ENCODE measurements at places on chromosomes 2 and 18.

DNA sequence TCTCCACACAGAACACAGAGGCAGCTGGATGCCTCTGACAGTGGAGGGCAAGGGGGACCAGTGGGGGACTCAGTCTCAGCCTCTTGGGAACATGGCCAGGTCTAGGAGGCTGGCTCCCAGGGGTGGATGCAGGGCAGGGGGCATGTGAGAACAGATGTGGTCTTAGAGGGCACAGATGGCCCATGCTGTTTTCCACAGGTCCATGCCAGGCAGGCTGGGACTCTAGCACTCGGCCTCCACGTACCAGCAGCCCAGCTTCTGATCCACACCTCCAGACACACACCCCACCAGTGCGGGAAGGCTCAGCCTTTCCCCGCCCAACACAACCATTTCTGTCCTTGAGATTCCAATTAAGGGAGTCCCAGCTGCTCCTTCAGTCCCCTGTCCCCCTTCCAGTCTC is 42.4 kb downstream of the TNS1 start:
- DNase-seq: no peak

- no peak for DNase-seq
Observed at GRCh38 chr2:20496076-20496872, 49.4 kb downstream of the RHOB start.

DNA sequence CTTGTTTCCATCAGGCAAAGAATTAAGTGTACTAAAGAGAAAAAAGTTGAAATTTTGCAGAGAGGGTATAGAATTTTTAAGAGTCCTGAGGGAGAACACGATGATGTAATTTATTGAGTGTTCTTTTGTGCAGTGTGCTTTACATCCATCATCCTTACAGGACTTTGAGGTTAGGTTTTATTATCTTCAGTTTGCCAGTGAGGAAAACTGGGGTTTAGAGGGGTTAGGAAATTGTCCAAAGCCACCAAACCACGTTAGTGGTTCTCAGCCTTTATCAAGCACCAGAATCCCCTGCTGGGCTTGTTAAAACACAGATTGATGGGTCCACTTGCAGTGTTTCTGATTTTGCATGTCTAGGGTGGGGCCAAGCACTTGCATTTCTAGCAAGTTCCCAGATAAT is 277.5 kb downstream of the KCNS3 start:
- DNase-seq: no peak

- no peak for DNase-seq
Observed at GRCh38 chr18:60082790-60083189, 183.0 kb downstream of the PMAIP1 start.

DNA sequence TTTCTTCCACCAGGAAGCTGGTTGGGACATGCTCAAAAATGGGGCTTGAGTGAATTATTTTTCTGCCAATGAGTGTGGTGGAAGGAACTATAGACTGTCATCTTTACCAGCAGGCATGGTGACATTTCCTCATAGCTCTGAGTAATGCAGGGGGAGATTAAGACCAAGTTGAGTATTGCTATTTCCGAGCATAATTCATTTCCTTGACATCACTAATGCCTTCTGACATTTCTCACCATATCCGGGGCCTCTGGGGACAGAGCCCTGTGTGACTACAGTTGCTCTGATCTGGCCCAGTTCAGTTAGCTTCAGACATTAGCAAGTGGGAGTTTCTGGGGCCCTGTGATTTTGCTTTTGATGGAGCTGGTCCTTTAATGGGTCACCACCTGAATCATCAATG is 410.4 kb downstream of the MEIS1 start:
- no peak for DNase-seq
